SIG-M5 (cell line): ENCODE measurements at places on chromosomes 3 and 15.

DNA sequence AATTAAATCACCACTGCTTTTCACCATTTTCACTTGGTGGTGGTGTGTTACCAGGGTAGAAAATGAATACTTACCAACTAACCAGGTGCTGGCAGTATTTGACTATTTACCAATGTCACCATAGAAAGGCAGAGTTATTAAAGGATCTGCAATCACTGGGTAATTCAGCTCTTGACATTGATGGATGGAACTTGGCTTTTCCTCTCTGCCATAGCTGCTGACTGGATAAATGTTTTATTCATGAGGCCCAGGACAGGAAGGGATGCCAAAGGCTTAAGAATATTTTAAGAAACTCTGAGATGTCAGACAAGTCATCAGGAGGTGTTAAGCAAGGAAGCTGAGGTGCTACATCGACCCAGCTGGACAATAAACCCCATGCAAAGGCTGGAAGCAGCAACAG is 495.5 kb upstream of the CFAP20DC start:
- DNase-seq = no peak

DNA sequence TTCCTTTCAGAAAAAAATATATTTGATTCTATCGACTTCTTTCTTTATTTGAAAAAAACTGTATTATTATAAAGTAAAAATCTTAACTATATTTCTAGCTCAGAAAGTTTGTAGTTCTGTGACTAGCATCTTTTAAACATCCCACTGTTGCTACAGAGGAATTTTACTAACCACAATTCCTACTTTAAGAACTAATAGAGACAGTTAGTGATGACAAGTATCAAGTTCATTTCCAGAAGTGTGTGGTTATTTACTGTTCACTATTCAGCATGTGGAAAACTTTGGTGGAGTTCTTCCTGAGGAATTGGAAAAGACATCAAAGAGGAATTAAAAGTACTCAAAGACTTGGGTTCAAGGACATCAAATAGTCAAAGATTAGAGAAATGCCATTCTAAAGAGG is 524.1 kb upstream of the CBLB start:
- DNase-seq = no peak

DNA sequence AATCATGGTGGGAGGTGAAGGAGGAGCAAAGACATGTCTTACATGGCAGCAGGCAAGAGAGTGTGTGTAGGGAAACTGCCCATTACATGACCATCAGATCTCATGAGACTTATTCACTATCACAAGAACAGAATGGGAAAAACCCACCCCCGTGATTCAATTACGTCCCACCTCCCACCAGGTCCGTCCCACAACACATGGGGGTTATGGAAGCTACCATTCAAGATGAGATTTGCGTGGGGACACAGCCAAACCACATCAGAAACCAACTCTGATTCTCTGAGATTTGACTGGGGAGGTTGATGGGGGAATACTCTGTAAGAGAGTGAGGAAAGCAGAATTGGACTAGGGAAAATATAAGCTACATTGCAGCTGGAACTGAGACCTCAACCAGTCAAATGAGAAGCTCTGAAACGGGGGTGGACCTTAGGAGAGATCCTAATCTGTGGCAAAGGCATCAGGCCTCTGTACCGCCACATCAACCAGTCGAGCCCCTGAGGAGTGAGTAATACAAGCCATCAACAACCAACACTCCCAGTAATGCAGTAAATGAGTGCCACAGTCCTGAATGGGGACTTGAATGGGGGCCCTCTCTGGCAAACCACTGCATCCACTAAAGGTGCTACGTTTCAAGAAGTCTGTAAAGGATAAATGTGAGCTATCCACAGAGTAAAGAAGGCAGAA is 207.9 kb upstream of the GADL1 start:
- DNase-seq = no peak

- DNase-seq = no peak
Observed at GRCh38 chr15:85494048-85494777, 113.8 kb downstream of the AKAP13 start.

GRCh38 chr3:183377307-183377959 is 51.0 kb downstream of the MCF2L2 start:
- no peak for DNase-seq

DNA sequence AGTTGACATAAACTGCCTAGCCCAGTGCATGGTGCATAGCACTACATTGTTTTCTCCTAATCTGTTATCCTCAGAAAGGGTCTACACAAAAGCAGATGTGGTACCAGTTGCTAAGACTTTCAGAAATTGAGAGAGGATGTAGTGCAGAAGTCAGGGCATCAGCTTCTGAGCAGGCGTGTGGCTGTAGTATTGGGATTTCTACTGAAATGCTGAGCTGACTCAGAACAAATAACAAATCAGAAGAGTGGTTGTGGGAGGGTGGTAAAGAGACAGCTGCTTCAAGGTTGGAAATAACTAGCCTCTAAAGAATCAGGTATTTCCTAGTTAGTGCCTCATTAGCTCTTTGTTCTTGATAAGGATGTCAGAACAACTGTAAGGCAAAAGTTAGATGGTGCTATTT is 161.3 kb downstream of the AKAP13 start:
- no peak for DNase-seq

DNA sequence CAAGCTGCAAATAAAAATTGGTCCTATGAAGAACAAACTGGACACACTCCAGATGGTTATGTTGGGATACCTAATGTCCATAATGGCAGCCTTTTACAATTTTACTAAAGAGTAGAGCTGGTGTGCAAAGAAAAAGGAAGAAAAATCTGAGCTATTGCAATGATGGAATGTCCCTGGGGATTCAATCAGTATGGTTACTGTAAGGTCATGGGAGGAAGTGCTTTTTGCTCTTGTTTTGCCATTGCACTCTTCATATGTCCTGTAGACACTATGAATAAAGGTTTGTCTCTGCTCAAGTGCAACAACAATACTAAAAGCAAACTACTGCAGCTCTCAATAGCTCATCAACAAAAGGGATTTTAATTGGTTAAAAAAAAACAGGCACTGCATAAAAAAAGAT is 5.4 kb downstream of the PFN2 start:
- no peak for DNase-seq

DNA sequence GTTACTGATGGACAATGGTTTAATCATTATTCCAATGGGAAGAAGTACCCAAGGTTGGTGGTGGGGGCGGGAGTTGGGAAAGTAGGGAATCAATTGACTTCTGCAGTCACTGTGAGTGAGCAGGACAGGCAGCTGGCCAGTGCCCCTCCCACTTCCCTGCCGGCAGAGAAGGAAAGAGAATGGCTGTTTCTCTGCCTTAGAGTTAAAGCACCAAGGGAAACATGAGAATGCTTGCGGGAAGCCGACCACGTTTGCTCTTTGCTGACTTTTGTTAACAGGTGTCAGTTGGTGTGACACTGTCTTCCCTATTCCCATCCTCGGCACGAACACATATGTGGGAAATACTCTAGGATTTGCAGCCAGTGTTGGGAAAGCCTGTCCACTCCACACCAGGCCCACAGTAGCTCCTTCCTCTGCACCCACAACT is 33.5 kb upstream of the MFSD1 start:
- no peak for DNase-seq

DNA sequence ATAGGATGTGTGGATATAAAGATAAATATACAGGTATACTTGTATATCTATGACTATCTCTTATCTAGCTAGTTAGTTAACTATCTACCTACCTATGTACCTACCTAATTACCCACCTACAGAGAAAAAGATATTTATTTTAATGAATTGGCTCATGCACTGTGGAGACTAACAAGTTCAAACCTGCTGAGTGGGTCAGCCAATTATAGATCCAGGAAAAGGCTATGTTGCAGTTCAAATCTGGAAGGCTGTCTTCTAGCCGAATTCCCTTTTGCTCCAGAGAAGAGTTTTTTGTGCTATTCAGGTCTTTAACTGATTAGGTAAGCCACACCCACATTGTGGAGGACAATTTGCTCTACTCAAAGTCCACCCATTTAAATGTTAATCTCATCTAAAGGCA is 335.0 kb downstream of the GRM7 start:
- no peak for DNase-seq

DNA sequence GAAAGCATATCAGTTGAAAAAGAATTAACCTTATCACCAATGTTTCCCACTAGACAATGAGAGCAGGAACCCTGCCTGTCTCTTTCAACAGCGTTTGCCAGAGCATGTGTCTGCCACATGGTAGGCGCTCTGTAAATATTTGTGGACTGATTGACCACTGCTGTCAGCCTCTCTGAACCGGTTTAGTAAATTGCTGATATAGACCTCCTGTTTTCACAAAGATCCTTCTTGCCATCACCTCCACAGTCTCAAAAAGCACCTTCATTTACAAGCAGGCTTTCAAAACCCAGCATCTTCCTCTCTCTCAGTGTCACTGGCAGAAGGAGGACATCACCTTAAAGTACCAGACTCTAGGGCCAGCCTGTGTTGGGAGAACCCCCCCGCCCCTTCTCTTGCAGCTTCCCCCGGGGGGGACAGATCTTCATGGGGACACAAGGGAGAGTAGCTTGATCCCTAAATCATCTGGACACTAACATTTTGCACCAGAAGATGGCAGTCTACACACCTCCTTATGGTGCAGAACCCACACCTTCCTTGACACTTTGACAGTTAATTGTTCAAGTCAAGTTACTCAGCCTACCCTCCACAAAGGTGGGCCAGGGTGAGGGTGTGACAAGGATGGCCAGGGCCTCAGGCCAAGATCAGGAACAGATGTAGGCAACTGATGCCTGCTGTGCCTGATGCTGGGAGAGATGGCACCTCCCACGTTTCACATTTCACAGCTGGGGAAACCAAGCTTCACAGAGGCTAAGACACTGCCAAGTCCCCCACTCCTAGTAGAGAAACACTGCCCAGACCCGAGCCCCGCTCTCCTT is 37.8 kb upstream of the USP3 start:
- no peak for DNase-seq

GRCh38 chr15:48091522-48091921 is 29.3 kb upstream of the SLC24A5 start:
- DNase-seq = no peak

- no peak for DNase-seq
Observed at GRCh38 chr15:69375151-69375790, 38.9 kb upstream of the KIF23 start.

DNA sequence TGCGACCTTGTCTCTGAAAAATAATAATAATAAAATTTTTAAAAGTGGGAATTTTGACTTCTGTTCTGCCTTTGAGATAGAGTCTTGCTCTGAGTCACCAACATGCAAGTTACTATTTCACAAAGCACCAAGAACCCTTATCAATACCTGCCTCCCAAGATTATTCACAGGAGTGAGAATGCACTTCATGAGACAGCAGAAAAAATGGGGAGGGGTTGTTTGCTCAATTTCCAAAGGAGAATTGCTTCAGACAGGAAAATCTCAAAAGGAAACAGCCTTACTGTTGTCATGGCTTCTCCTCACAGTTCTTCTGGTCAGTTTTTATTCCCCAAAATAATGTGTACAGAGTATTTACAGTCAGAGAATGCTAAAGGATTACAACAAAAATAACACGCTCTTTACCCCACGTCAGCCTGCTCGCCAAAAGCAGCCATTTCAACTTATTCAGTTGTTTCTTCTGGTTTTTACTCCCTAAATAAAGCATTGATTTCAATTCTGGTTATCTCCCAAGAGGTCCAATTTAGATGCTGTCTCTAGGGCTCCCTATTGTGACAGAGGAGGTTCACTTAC is 89.0 kb downstream of the PPCDC start:
- DNase-seq = no peak

DNA sequence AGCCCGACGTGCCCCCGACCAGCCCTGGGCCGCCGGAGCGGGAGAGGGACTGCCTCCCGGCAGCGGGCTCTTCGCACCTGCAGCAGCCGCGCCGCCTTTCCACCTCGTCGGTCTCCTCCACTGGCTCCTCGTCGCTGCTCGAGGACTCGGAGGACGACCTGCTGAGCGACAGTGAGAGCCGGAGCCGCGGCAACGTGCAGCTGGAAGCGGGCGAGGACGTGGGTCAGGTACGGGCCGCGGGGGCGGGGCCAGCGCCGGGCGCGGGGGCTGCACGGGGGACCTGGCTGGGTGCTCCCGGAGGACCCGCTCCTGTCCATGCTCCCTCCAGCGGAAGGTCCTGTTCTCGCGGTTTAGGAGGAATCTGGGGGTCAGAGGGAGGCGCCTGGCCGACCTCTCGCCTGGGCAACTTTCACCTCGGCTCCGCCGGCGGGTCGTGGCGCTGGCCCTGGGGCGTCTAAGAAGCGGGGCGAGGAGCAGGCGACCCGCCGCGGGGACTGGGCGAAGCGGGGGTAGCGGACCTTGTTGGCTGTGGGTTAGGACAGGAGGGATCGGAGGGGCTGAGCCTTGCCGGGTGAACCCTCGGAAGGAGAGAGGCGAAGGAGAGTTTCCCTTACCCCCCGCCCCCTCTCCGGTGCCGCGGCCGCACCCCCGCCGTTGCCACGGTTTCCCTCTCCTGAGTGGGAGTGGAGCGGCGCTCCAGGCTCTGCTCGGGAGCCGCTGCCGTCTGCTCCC is 682 bp downstream of the ITPKA start:
- no peak for DNase-seq

- DNase-seq = no peak
Observed at GRCh38 chr3:12859840-12860239, 18.5 kb upstream of the RPL32 start.

- no peak for DNase-seq
Observed at GRCh38 chr15:59334076-59334415, 38.6 kb downstream of the MYO1E start.

DNA sequence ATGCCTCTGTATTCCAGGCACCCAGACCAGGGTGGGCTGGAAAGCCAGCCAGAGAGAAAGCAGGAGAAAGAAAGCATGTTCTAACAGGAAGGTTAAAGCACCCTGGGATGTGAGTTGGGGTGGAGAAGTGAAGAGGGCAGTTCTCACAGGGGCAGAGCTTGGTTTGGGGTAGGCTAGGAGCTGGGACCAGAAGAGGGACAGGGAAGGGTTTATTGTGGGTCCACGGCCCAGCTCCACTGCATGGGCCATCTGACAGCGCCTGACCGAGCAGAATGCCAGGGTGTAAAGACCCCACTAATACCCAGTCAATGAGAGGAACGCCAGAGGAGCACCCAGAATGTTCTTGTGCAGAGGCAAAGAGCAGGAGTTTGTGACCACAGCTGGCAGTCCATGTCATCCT is 27.1 kb upstream of the MAGEF1 start:
- DNase-seq = no peak

DNA sequence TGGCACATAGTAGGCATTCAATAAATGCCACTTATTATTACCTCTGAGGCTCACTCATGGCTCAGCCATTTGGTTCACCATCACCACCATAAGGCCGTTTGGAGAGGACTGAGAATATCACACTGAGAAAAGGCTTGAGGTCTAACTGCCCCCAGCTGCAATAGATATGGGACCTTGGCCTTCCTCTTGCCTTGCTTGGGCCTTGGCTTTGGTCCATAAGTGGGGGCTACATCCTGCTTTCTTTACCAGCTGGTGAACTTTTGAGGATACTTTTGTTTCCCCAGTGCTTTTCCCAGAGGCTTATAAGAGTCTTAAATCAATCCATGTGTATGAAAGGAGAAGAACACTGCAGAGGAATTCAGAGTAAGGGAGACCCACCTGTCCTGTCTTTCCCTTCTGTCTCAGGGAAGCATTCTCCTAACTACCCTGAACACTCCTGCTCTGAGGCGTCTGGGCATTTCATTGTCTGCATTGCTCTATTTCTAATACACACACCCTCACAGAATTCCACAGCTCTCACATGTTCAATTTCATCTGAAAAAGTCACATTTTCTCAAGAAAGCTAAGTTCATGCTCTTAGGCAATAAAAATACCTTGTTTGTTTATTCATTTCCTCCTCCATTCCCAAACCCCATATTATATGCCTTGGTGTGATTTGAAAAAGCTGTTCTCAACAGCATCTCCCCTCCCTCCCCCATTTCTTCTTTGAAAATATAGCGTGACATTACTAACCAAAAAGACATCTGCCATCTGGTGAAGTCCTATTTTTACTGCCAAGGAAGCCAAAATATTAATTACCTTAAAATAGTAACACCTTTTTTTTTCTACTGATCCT is 22.5 kb upstream of the KCNMB2 start:
- DNase-seq = no peak
